Ovary (tissue), 10 donors: ENCODE measurements at places on chromosomes 16 and 17.

DNA sequence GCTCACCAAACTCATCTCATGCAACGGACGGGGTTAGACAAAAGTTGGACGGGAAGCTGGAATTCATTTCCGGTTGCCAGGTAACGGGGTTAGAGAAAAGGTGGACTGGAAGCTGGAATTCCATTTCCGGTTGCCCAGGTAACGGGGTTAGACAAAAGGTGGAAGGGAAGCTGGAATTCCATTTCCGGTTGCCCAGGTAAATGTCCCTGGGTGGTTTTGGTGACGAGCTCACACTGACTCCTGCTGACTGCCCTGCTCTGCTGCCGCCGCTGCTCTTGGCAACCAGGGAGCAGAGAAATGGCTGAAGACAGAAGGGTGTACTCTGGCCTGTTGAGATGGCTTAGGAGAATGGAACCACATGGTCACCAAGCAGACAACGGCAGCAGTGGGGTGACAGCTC, 170.3 kb upstream of the RPH3AL start:
- no peak for DNase-seq
- no peaks in the 10 kb centered on the region for H3K36me3 ChIP-seq
- H3K4me3 ChIP-seq, result no peak overlapping the region

DNA sequence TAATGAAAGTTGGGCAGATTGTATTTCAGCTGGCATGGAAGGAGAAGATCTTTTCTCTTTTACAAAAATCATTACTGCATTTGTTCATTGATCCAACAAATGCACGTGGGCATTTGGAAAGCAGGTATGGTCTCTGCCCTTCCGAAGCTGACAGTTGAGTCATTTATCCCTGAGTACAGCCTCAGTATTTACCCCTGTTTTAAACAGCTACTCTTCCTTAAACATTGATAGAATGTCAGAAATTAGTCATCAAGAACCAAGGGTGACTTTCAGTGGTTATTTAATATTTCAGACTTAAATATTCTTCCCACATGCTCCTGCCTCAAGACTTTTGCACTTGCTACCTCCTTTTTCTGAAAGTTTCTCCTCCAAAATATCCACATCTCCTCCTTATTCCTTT, 226.7 kb upstream of the HSBP1 start:
- no peak overlapping the region for H3K4me3 ChIP-seq
- H3K36me3 ChIP-seq, result no peaks in the 10 kb centered on the region
- no peak for DNase-seq
- H3K4me1 ChIP-seq, result no peaks in the 10 kb centered on the region
- H3K27me3 ChIP-seq, result no peaks in the 10 kb centered on the region

DNA sequence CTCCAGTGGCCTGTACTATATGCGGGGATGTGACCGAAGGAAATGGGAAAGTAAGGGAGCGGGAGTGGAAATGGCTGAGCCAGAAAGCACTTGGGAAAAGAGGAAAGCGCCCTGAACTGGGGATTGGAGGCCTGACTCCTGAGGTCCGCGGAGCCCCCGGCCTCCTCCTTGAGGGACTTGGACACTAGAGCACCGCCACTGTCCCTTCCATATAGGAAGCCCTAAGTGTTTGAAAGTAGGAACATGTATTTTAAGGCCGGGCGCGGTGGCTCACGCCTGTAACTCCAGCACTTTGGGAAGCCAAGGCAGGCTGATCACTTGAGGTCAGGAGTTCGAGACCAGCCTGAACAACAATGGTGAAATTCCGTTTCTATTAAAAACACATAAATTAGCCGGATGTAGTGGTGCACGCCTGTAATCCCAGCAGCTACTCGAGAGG, 530 bp upstream of the ZDHHC7 start:
- H3K4me3 ChIP-seq, result peak overlapping the region; percentile 87
- H3K27ac ChIP-seq, result peak overlapping the region; percentile 97
- no peak for DNase-seq
- H3K27me3 ChIP-seq, result no peaks in the 10 kb centered on the region
- H3K36me3 ChIP-seq, result no peaks in the 10 kb centered on the region

DNA sequence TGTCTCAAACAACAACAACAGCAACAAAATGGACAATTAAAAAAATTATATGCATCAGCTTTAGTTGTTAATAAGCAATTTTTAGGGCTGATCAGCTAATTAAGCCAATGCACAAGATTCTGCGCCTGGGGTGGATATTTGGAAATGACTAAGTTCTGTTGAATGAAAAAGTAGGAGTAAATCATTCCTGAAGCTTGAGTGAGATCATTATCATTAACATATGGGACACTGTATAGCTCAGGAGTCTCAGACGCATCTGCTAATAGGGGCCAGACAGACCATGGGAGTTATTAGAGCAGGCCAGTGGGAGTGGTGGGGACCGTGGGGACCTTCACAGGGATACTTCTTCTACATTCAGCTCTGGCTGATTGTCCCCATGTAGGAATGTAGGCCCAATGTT, 22.8 kb downstream of the IRX5 start:
- no peak for DNase-seq
- no peaks in the 10 kb centered on the region for H3K27me3 ChIP-seq
- H3K4me3 ChIP-seq, result no peak overlapping the region

DNA sequence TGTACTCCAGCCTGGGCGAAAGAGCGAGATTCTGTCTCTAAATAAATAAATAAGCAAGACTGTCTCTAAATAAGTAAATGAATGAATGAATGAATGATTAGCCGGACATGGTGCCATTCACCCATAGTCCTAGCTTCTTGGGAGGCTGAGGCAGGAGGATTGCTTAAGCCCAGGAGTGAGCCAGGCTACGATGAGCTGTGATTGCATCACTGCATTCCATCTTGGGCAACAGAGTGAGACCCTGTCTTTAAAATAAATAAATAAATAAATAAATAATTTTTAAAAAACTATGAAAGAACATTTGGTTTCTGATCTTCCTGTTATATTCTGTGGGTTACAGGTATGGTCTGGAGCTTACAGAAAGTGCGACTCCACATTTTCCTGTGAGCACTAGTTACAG, 65.0 kb downstream of the C17orf58 start:
- no peak overlapping the region for H3K4me3 ChIP-seq
- H3K27ac ChIP-seq, result no peak overlapping the region
- no peaks in the 10 kb centered on the region for H3K36me3 ChIP-seq
- DNase-seq, result no peak
- H3K4me1 ChIP-seq, result no peaks in the 10 kb centered on the region

DNA sequence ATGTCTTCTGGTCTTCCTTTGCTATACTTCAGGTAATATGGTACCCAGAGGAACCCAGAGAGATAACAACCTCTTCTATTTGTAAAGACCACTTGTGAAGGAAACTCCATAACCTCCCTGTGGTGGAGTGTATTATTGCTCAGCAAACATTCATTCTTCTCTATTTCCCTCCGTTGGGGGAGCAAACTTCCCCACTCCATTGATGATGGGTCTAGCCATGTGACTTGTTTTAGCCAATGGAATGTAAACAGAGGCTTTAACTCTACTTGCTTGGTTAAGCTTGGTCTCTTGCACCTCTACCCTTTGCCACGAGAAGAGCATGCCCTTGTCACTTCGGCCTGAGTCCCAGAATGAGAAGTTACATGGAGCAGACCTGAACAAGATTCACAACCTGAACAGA, 30.0 kb upstream of the SKAP1 start:
- no peaks in the 10 kb centered on the region for H3K4me1 ChIP-seq
- no peaks in the 10 kb centered on the region for H3K36me3 ChIP-seq
- no peak overlapping the region for H3K4me3 ChIP-seq
- no peak overlapping the region for H3K27ac ChIP-seq

- no peak for DNase-seq
- no peaks in the 10 kb centered on the region for H3K4me1 ChIP-seq
- no peak overlapping the region for H3K27ac ChIP-seq
- no peak overlapping the region for H3K4me3 ChIP-seq
- H3K27me3 ChIP-seq, result no peaks in the 10 kb centered on the region
- no peaks in the 10 kb centered on the region for H3K36me3 ChIP-seq
These were observed 26.8 kb downstream of the PRKCB start for GRCh38 chr16:23862556-23862955.

DNA sequence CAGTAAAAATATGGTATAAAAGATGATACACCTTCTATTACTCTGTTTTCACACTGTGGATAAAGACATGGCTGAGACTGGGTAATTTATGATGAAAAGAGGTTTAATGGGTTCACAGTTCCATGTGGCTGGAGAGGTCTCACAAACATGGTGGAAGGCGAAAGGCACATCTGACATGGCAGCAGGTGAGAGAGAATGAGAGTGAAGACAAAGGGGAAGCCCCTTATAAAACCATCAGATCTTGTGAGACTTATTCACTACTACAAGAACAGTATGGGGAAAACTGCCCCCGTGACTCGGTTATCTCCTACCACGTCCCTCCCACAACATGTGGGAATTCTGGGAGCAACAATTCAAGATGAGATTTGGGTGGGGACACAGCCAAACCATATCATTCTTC, 45.6 kb downstream of the TBC1D26 start:
- no peaks in the 10 kb centered on the region for H3K36me3 ChIP-seq
- H3K4me1 ChIP-seq, result no peaks in the 10 kb centered on the region
- H3K4me3 ChIP-seq, result no peak overlapping the region
- H3K27me3 ChIP-seq, result no peaks in the 10 kb centered on the region
- H3K27ac ChIP-seq, result no peak overlapping the region
- no peak for DNase-seq

- H3K4me3 ChIP-seq, result no peak overlapping the region
- H3K27ac ChIP-seq, result no peak overlapping the region
- DNase-seq, result no peak
- no peaks in the 10 kb centered on the region for H3K27me3 ChIP-seq
These were observed 111.7 kb upstream of the CHMP6 start for GRCh38 chr17:80879723-80880647.

DNA sequence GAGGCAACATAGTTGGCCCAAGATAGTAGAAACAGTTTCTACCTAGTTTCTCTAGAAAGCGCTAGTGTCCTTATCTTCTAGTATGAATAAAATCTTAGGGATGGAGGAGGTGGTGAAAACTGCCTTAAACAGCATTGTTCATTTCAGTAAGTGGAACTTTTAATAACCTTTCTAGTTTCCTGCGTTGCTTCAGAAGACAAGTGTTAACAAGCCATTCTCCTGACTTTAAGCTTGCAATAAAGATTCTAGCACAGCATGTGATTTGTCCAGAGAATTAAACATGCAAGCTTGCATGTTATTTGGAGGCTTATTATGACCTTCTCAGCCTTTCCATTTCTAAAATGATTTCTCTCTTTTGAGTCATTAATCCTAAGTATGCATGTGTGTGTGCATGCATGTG, 72.3 kb downstream of the TANGO6 start:
- no peak overlapping the region for H3K4me3 ChIP-seq
- H3K36me3 ChIP-seq, result no peaks in the 10 kb centered on the region
- DNase-seq, result no peak
- H3K4me1 ChIP-seq, result no peaks in the 10 kb centered on the region

DNA sequence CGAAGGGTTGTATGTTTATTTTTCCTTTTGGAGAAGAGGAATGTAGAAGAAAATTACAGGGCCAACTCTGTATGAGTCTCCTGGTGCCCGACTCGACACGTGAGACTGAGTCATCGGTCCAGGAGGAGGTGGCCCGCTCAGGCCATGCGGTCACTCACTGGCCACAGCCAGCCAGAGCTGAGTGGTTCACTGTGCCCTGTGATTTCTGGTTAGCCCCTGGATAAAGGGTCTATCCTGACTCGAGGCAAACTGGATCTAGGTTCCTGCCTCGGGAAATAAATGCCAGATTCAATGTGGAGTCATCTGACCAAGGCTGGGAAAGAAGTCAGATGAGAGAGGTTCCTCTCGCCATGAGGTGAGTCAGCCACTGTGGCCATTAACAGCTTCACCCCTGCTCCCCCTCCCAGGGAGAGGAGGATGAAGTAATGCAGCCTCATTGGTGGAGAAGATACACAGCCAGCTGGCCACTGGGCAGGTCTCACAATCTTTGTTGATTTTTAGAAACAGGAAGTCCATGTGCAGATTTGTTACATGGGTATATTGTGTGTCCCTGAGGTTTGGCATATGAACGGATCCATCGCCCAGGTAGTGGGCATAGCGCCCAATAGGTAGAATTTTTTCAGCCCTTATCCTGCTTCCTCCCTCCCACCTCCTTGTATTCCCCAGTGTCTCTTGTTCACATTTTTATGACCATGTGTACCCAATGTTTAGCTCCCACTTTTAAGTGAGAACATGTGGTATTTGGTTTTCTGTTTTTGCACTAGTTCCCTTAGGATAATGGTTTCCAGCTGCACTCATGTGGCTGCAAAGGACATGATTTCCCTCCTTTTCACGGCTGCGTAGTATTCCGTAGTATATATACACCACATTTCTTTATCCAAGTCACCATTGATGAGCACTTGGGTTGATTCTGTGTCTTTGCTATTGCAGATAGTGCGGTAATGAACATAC, 21.7 kb upstream of the USP36 start:
- H3K27ac ChIP-seq, result peak overlapping the region; percentile 68
- DNase-seq, result peak; percentile 78
- no peaks in the 10 kb centered on the region for H3K36me3 ChIP-seq
- H3K27me3 ChIP-seq, result no peaks in the 10 kb centered on the region

DNA sequence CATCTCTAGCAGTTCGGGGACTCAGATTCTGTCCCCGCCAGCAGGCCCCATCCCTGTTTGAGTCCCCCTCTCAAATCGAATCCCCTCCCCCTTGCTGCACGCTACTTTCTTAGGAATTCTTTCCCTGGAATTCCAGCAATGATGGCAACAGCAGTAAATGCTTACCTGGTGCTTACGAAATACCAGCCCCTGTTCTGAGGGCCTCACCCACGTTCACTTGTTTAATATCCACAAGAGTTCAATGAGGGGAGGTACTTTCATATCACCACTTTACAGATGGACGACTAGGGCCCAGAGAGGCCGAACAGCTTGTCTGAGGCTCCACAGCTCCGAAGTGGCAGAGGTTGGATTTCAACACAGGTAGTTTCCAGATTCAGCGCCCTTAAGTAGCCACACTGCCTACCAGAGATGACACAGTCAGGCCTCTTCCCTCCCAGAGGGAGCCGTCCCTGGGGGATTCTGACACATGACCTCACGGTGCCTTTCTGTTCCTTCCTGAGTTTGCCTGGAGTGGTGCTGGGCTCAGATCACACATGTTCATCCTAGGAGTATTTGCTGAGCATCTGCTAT, 120.7 kb upstream of the GSE1 start:
- no peaks in the 10 kb centered on the region for H3K27me3 ChIP-seq
- H3K27ac ChIP-seq, result no peak overlapping the region

DNA sequence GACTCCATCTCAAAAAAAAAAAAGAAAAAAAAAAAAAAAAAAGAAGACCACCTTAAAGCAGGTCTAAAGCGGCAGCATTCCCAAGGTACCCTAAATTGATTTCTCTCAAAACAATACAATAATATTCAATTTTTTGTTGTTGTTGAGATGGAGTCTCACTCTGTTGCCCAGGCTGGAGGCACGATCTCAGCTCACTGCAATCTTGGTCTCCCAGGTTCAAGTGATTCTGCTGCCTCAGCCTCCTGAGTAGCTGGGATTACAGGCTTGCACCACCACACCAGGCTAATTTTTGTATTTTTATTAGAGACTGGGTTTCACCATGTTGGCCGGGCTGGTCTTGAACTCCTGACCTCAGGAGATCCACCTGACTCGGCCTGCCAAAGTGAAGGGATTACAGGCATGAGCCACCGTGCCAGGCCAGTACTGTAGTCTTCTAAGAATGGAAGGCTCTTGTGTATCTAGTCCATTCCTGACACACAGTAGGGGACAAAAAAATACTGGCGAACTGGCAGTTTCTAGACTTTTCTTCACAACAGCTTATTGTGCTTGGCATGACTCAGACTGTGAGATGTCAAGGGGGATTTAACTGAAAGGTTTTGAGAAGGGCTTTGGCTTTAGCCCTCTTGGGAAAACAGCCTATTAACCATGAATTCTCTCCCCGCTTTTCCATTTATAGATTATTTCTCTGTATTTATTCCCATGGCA, 17.3 kb downstream of the CDR2 start:
- H3K36me3 ChIP-seq, result no peaks in the 10 kb centered on the region
- no peak overlapping the region for H3K4me3 ChIP-seq
- no peak overlapping the region for H3K27ac ChIP-seq
- DNase-seq, result no peak
- peaks cover 6% of the 10 kb centered on the region for H3K4me1 ChIP-seq
- no peaks in the 10 kb centered on the region for H3K27me3 ChIP-seq
